Epithelial cell of esophagus (primary cell): ENCODE measurements at places on chromosomes 12 and 14.

DNA sequence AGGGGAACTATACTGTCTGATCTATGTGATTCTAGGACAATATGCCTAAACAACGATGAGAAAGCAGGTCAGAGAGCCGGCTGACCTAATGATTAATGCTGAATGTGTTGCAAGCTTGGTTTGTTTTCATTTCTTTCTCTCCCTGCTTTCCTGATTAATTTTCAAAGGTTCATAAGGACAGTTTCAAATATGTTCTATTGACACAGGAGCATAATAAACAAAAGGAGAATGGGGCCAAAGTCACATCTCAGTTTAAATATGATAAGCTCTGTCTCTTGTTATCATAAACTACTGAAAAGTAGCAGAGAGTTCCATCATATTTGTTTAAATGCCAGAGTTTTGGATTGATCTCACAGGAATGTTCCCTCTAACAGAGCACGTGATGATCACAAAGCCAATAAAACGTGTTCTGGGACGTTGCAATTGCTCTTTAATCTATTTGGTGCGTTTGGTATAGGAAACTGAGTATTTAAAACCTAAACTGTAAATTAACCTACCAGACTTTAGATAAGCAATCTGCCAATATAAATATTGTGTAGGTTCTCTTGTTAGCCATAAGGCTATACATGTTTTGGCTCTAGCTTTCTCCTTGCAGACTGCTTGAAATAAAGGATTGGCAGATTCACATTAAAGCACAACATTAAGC is 3.7 kb upstream of the HSD17B6 start:
- no peak for DNase-seq

DNA sequence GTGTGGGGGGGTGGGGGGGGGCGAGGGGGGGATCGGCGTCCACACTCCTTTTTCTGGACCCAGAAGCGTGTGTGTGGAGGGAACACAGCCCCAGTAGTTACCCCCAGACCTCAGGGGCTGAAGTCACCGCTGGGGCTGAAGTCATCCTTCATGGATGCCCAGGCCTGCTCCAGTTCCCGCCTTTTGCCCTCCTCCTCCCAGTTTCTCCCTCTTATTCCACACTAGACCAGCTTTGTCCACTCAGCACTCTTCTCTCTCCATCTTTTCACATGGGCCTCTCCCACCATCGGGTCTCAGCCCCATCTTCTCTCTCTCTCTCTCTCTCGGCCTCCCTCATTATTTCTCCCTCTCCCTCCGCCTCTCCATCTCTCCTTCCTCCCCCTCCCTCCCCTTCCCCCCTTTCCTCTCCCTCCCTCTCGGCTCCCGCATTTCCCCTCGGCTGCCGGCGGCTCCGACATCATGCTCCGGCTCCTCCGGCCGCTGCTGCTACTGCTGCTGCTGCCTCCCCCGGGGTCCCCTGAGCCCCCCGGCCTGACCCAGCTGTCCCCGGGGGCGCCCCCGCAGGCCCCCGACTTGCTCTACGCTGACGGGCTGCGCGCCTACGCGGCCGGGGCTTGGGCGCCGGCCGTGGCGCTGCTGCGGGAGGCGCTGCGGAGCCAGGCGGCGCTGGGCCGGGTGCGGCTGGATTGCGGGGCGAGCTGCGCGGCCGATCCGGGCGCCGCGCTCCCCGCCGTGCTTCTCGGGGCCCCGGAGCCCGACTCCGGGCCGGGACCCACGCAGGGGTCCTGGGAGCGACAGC is at the start of gene P3H3:
Gene P3H3 (plus strand): TSS at position 426 of the 799 bp plus-strand sequence. CDS start 34 bp downstream, at position 460.
- peak; percentile 48 for DNase-seq

DNA sequence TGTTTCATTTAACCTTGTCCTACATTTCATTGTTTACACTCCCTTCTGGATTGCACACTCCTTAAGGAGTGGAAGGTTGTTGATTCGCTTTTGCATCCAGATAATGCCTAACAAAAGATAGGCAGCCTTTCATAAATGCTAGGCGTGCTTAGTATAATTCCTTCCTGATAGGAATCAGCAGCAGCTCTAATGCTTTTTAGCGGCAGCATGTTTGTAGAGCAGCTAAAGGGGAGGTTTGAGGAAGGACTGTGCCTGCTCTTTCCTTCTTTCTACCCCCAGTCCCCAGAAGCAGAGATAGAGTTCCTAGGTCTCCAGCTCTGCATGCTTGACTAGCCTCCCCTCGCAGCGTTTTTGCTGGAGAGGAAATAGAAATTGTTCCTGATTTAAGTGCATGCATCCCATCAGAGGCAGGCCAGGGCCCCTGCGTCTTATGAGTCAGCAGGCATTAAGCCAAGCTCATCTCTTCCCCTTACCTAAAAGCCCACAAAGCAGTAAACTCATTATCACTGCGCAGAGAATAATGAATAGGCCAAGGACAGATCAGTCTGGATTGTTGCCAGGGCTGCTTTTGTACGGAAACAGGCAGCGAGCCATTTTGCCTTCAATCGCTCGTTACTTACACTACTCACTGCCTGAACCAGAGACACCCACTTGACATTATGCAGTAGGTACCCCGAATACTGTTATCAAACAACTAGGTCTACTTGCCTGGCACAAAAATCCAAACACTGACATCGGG is 14.0 kb upstream of the TBPL2 start:
- DNase-seq = peak; percentile 83

GRCh38 chr12:96780330-96780729 is 126.7 kb upstream of the NEDD1 start:
- DNase-seq = no peak

DNA sequence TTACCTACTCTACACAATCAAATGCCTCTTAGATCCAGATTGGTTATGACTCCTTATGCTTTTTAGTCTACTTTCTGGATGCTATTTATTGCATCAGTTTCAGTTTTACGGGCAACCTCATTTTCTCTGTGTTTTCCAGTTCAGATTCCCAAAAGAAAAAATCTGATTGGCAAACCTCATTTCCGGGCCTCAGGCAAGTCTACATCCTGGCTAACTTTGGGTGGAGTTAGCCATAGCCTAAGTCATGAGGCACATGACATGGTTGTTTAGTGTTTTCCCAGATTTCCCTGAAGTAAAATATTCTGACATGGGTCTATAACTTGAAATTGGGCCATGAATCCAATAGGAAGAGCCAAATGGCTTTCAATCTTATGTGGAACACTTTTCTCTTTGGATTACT is 339.7 kb downstream of the NUAK1 start:
- no peak for DNase-seq

DNA sequence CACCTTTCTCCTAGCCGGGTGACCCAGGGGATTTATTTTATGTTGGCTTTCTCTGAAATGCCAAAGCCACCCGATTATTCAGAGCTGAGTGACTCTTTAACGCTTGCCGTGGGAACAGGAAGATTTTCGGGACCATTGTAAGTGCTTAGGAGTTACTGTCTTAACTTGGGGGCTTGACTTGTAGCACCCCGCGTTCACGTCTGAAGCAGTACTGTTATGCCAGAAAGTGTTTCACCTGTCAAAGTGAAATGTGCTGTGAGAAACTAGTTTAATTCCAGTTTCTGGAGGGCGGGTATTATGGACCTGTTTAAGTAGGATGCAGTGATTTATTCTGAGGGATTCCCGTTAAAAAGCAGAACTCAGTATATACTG is 218 bp downstream of the LYSET start:
- no peak for DNase-seq
